ENCODE measurements at places on chromosomes 12 and 14.

- no peak for DNase-seq
Observed at GRCh38 chr14:89214221-89214965, 202.6 kb downstream of the FOXN3 start.

- no peak for DNase-seq
Observed at GRCh38 chr12:131114942-131115584, 161.4 kb downstream of the ADGRD1 start.

GRCh38 chr12:102415515-102415914 is 64.8 kb downstream of the IGF1 start:
- DNase-seq: no peak

GRCh38 chr14:76613616-76614015 is 147.7 kb upstream of the VASH1 start:
- DNase-seq: no peak

- no peak for DNase-seq
Observed at GRCh38 chr14:87005280-87005679, 987.7 kb downstream of the GALC start.

DNA sequence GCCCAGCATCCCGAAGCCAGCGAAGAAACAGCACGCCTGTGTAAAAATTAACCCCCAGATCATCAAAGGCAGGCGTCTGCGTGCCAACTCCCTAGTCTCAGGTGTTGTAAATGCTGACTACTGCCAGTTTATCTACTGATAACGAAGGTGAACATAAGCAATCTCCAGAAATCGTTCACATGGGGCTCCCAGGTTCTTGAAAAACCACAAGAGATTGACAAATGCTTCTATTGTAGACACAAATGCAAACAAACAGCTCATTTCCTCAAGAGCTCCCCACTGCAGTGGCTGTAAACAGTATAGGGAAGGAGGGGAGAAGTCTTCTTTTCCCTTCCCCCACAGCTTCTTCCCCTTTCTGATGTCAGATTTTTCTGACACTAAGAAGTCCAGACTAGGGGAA is 5.3 kb upstream of the PLEKHG3 start:
- DNase-seq: no peak

GRCh38 chr12:3842517-3842916 is 30.7 kb downstream of the PARP11 start:
- no peak for DNase-seq

- no peak for DNase-seq
Observed at GRCh38 chr14:22598896-22599244, 770 bp downstream of the ABHD4 start.

- DNase-seq: no peak
Observed at GRCh38 chr12:64007853-64008252, 163.4 kb downstream of the SRGAP1 start.

GRCh38 chr12:127121494-127122084 is 1145.4 kb upstream of the TMEM132C start:
- DNase-seq: no peak

DNA sequence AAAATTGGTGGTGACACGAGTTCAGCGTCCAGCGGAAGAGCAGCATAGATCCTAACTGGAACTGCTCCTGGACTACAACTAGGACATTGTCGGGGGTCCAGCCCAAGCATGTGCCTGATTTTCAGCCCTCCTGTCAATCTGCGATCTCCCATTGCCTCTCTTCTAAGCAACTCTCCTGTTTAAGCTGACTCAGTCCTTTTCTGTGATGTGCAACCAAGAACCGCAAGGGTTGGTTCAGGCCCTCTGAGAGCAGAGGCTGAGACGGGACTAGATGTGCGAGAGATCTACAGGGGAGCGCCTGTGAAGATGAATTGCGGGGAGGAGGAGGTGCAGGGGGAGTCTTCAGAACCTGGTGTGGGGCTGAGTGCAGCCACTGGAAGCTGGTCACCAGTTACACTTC is 3.7 kb upstream of the PAPLN start:
- DNase-seq: no peak

DNA sequence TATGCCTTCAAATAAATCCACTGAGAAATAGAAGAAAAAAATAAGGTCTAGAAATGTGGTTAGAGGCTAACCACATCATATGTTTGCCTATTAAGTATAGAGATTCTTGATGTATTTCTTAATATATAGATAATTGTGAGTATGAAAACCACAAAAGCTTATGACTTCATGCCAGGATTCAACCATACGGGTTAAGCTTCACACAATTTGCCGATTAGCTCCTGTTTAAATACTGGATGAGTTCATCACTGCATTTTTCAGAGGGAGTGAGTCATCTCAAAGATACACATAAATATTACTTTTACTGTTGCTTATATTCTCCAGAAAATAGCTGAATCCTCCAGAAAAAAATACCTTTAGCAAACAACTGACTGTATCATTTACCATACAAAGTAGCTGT is 79.6 kb downstream of the RPL10L start:
- DNase-seq: no peak

- DNase-seq: no peak
Observed at GRCh38 chr12:1580526-1580925, 13.9 kb downstream of the FBXL14 start.

- DNase-seq: no peak
Observed at GRCh38 chr14:61258985-61259384, 22.2 kb downstream of the TMEM30B start.

DNA sequence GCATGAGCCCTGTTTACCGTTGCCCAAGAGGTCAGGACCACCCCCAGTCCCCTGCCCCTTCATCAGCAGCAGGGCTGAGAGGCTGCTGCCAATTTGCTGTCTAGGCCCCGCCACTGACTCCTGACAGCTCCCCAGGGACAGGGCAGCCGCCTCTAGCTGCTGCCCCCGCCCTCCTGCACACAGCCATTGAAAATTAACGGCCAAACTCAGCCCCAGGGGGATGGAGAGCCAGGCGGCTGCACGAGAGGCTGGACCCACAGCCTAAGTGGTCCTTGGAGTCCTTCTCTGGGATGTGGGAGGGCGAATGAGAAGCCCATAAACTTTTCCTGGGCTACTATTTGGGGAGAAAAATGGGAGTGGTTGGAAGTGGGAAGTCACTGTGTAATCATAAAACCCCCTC is 4.6 kb downstream of the FOXN4 start:
- DNase-seq: no peak

DNA sequence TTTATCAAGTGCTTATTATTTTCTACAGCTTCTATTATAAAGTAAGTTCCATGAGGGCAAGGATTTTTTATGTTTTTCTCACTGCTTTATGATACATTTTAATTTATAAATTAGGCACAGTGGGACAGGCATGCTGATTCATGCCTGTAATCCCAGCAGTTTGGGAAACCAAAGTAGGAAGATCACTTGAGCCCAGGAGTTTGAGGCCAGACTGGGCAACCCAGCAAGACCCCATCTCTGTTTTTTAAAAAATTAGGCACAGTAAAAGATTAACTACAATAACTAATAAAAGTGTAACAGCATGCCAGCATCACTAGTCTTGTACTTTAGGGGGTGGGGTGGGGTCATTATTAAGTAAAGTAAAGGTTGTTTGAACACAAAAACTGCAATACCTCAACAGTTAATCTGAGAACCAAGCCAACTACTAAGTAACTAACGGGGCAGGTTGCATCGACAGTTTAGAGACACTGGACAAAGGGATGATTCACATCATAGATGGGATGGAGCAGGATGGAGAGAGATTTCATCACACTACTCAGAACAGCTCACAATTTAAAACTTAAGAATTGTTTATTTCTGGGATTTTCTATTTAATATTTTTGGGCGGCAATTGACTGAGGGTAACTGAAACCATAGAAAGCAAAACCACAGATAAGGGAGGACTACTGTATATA is 119.5 kb downstream of the PLEKHA5 start:
- no peak for DNase-seq

- DNase-seq: no peak
Observed at GRCh38 chr12:92721130-92721529, 18.3 kb downstream of the PLEKHG7 start.

GRCh38 chr14:64683264-64683663 is 21.0 kb upstream of the PLEKHG3 start:
- DNase-seq: no peak

GRCh38 chr12:2769866-2770533 is 24.8 kb upstream of the FKBP4 start:
- no peak for DNase-seq

DNA sequence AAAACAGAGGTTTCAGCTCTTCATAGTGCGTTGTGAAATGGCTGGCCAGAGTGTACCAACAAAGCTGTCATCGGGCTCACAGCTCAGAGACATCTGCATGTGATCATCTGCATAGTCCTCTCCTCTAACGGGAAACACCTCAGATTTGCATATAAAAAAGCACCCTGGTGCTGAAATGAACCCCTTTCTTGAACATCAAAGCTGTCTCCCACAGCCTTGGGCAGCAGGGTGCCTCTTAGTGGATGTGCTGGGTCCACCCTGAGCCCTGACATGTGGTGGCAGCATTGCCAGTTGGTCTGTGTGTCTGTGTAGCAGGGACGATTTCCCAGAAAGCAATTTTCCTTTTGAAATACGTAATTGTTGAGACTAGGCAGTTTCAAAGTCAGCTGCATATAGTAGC is 14.3 kb upstream of the PAPLN start:
- DNase-seq: no peak

DNA sequence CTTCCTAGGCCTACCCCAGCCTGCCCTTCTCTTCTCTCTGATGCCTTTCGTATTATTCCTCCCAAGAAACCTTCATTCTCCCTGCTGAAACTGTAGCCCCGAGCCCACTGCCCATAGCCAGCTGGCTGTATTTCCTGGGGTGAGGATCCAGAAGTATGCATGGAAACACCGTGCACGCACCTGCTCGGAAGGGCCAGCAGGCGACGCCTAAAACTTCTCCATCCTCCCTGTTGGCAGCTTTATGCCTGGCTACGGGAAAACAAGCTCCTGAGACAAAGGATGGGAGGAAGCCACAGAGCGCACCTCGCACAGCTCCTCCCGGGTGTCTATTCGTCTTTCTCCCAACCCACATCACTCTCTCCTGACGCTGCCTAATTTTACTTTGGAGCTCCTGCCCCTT is 69.0 kb upstream of the CAPRIN2 start:
- DNase-seq: no peak

- no peak for DNase-seq
Observed at GRCh38 chr12:57766464-57767304, at the start of gene CYP27B1. CYP27B1 (minus strand) TSS chr12:57767078; CDS start chr12:57767041, 37 bp downstream.

GRCh38 chr12:131369094-131369845 is 341.6 kb upstream of the SFSWAP start:
- no peak for DNase-seq

DNA sequence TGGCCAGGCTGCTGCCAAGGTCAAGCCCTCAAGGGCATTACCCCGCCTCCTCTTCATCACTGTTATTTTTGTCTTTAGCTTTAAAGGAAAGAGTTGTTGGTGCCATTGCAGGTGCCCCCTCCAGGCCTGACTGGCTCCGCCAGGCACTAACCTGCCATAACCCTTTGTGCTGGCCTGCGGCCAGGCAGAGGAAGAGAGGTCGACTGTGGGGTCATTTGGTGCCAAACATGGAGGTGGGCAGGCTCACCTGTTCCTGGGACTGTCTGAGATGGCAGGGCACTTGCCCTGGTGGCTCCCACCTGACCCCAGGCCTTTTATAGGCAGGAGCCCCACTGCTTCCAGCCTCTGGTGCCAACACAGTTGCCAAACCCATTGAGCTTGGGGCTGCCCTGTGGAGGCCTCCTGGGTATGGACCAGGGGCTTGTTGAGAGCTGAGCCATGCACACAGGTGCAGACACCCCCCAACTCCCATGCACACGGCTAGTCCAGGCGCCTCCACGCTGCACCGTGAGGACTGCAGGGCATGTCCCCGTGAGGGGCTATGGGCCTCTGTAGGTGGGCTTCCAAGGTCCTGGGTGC is 29.4 kb upstream of the PLD4 start:
- no peak for DNase-seq

- no peak for DNase-seq
Observed at GRCh38 chr14:56808383-56809269, 1.7 kb downstream of the OTX2 start.

All from activated CD4-positive, CD25-positive, alpha-beta regulatory T cell (primary cell).